NCI-H460 (cell line): ENCODE measurements at places on chromosomes 5 and 9. TPM values are rescaled to one million over a fixed set of nuclear protein-coding genes. Genes with fewer than 3 reads are reported as not detected.

Gene PFN3
- not detected in 2 replicates for total RNA-seq

Gene SLIT3
- not detected in 2 replicates for total RNA-seq

Gene PPP1R26
- 37.3 and 39.3 TPM in 2 replicates for total RNA-seq

Gene FYB1
- 0.02 TPM in 1 of 2 replicates, not detected in the other for total RNA-seq

Gene MYOZ3
- total RNA-seq = not detected in 2 replicates

Gene TAF11L10
- not detected in 2 replicates for total RNA-seq

Gene CLPTM1L
- 255 and 278 TPM in 2 replicates for total RNA-seq

Gene SLC6A7
- 1.6 TPM in 2 replicates for total RNA-seq

Gene HRCT1
- 1.4 and 3.2 TPM in 2 replicates for total RNA-seq

Gene SMIM33
- not detected in 2 replicates for total RNA-seq

Gene PRSS3
- total RNA-seq = not detected in 2 replicates

Gene PCDHA12
- total RNA-seq = 4.4 and 5.6 TPM in 2 replicates

Gene PDE8B
- total RNA-seq = 1.5 and 1.9 TPM in 2 replicates

Gene GTF2H2
- total RNA-seq = 98.4 and 98.5 TPM in 2 replicates

Gene CENPP
- 5.1 and 7.4 TPM in 2 replicates for total RNA-seq

Gene RMRP
- total RNA-seq = 9,964 and 10,171 TPM in 2 replicates

Gene RNF183
- total RNA-seq = 0.32 TPM in 1 of 2 replicates, not detected in the other

Gene NEUROG1
- not detected in 2 replicates for total RNA-seq

Gene FBP2
- not detected in 2 replicates for total RNA-seq

Gene LCN12
- total RNA-seq = 1.2 and 1.5 TPM in 2 replicates

Gene PLPP7
- total RNA-seq = 0.10 and 0.14 TPM in 2 replicates

Gene OR1J2
- total RNA-seq = 0.22 TPM in 1 of 2 replicates, not detected in the other

Gene SNX30
- total RNA-seq = 6.3 and 8.2 TPM in 2 replicates

Gene CAVIN4
- 0.67 and 1.4 TPM in 2 replicates for total RNA-seq

Gene ITGA1
- total RNA-seq = 2.7 and 4.5 TPM in 2 replicates

Gene ACTBL2
- total RNA-seq = not detected in 2 replicates
